ENCODE measurements at places on chromosomes 11 and 22. TPM values are rescaled to one million over a fixed set of nuclear protein-coding genes. Genes with fewer than 3 reads are reported as not detected.

OR8U1 gene
- not detected for total RNA-seq

OR51E2 gene
- total RNA-seq, result 1.2 TPM

- DNase-seq, result no peak
Measured at GRCh38 chr11:10673501-10674062, 20.0 kb downstream of the IRAG1 start.

- DNase-seq, result no peak
Measured at GRCh38 chr22:24407884-24408283, 19.5 kb upstream of the ADORA2A start.
